ENCODE measurements at places on chromosomes 11 and 22.

DNA sequence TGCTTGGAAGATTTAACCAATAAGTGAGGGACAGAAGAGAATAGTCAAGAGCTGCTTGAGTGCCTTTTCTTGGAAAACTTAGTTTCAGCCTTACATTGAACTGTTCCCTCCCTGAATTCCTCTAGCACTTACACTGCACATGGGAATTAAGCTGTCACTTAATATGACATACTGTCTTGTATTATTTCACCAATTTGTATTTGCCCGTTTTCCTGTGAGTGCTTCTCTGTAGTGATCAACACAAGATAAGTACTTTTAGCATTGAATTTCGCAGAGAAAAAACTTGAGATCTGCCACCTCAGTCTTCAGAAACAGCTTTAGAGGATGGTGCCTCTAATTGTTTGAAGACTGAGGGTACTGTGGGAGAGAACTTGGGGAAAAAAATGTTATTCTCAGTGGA, 3.7 kb downstream of the SPCS2 start:
- no peak for DNase-seq

GRCh38 chr11:103433386-103434072, 324.3 kb downstream of the DYNC2H1 start:
- no peak for DNase-seq

DNA sequence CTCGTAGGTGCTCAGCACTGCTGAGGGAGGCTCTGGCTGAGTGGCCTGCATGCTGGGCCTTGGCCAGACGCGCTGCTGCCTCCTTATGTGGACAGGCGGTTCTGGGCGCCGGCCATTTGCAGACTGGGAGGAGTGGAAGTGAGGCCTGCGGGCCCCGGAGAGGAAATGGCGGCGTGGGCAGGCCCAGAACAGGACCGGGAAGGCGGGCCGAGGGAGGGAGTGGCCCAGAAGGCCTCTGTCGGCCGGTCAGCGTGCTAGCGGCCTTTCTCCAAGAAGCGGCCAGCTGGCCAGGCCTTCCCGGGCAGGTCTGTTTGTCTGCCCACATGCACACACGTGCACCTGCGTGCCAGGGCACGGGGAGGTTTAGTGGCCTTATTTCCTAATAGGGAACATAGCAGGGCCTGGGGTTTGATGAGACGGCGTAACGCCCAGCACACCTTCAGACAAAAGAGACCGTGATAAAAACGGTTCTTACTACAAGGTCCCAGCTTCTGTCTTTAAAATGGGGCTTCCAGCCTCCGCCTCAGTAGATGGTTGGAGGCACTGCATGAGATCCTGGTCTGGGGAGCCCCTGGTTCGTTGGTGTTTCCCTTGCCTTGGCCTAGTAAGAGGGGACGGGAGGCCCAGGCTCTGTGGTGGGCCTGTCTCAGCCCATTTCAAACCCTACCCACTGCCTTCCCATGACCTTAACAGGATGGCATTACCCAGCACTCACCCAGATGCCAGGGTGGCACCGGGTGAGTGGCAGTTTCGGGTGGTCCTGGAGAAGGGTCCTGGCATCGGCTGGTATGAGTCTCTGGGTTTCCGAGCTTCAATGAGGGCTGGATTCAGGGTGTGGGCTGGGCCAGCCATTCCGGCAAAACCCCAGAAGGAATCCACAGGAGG, 65.1 kb upstream of the PPARA start:
- no peak for DNase-seq

- no peak for DNase-seq
These were observed 33.0 kb downstream of the CHID1 start for GRCh38 chr11:877565-877964.

DNA sequence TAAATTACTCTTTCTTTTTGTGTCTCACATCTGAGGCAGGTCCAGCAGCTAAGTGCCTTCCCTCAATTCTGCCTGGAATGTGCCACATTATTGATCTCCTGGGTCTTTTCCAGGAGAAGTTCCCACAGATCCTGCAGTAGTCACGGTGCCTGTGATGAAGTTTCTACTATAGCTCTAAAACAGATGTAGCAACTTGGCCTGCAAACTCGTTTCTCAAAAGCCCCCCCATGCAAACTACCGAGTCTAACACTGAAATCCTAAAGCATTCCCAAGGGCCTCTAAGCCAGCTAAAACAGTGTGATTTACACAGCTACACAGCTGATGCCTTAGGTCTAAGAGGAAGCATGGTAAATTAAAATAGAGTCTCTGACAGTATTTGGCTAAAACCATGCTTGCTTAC, 54.3 kb downstream of the DDI1 start:
- DNase-seq = no peak

GRCh38 chr22:37918580-37919270, 12.6 kb downstream of the MICALL1 start:
- no peak for DNase-seq

DNA sequence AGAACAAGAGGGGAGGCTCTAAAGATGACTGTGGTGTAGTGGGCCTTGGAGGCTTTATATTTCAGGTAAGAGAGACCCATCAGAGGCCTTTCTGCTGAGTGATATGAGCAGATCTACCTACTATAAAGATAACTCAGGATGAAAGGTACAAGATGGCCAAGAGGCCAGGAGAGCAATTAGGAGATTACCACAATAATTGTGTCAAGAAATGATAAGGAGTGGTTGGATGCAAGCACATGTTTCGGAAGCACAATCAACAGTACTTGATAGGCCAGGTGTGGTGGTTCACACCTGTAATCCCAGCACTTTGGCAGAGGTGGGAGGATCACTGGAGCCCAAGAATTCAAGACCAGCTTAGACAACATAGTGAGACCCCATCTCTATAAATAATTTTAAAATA, 43.8 kb downstream of the SIK3 start:
- DNase-seq = no peak

GRCh38 chr22:37533995-37534394, 14.8 kb upstream of the CARD10 start:
- peak; percentile 60 for DNase-seq

DNA sequence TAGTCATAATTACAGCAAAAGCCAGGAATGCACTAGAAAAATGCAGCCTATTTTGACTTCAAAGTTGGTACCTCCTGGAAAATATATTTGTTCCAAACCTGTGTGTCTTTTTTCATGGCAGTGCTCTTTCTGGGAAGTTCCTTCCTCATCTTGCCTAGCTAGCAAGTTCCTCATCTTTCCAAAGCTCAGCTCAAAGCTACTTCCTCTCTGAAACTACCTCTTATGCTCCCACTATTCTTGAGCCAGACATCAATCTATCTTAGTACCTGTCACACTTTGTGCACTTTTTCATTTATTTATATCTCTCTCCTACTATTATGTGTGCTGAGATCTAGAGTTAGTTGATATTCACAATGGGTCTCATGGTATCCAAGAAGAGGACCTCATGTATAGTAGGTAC, 191.6 kb upstream of the CCDC90B start:
- peak; percentile 10 for DNase-seq

- DNase-seq = no peak
These were observed 33.4 kb downstream of the MRTFA start for GRCh38 chr22:40603088-40603605.

DNA sequence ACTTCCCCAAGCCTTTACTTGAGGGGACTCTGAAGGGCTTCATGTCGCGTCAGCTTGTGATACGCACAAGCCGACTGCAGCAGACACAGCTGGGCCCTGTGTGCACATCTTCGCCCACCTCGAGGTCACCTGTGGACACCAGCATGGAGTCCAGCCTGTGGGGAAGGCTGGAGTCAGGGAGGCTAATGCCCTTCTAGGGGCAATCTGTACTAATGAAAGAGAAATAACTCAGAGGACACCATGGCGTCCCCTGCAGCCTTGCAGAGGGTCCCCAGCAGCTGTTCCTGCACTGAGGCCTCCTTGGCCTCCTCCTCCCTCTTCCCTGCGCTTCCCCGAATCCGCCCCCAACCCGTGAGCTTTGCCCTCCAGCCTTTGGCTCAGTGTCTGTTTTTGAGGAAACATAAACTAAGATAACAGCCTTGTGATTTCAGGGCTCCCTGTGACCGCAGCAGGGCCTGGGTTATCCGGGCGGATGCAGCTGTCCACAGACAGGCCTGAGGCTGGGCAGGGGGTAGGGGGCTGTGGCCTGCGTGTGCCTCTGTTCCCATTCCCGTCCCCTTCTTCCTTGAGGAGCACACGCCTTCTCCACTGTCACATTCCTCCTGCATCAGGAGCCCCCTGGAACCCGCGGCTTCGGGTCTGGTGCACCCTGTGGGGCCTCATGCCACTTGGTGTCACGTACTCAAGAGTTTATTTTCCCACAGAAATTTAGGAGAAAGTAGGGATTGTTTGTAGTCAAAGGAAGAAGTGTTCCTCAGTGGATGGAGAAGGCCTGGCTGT, 25.0 kb downstream of the KRTAP5-5 start:
- no peak for DNase-seq

- DNase-seq = peak; percentile 75
These were observed 27.0 kb downstream of the ART5 start for GRCh38 chr11:3614742-3615171.

DNA sequence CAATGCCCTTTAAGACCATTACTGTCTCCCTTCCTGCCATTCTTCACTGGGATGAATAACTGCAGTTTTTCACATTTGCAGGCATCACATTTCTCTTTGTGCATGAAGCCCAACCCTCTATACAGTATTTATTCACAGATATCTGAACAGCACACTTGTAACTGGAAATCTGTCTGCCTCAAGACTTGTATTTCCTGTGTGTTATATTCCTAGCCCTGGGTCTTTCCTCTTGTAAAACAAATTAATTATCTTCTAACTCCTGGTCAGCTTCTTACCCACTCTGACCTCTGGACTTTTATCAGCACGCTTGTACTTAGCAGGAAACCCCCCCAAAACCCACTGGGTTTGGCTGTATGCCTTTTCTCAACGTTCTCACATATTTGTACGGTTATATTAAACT, 2.0 kb downstream of the CSRP3 start:
- DNase-seq = no peak

DNA sequence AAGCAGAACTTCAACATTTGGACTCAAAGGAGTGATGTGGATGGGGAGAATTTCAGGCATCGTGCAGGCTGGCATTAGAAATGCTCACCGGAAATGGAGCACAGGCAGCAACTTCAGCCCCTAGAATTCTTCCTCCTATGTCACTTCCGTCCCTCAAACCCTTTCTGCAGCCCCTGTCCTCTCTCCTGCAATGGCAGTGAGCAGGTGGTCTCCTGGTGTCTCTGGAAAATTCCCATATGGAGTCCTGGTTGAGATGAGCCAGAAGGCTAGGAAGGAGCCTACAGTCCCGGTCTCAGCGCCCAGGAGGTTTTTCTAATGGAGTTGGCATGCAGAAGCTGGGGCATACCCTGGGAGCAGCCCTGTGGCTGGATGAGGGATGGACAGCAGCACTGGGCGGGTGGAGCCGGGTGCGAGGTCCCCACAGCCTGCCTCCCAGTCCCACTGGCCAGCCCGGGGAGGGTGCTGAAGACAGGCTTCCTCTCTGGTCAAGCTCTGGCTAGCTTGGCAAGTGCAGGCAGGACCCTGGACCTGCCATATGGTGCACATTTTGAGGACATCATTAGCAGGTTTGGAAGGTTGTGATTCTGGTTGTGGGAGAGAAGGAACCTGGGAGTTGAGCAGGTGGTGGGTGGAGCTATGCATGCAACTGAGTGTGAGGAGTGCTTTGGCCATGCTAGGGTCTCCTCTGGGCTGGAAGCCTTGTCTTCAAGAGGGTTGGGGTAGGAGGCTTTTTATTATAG, 59.8 kb upstream of the B3GAT1 start:
- no peak for DNase-seq

GRCh38 chr22:40472051-40472450, 101.7 kb downstream of the SGSM3 start:
- no peak for DNase-seq

GRCh38 chr22:24046024-24046423, 34.9 kb downstream of the CABIN1 start:
- DNase-seq = no peak
